ENCODE measurements at places on chromosomes 6 and 20. TPM values are rescaled to one million over a fixed set of nuclear protein-coding genes. Genes with fewer than 3 reads are reported as not detected.

Gene IYD
- not detected for total RNA-seq

Gene OXT
- total RNA-seq = not detected

Gene XKR7
- under 0.01 TPM for total RNA-seq

Gene OPRL1
- total RNA-seq = 1.9 TPM

Gene SLC22A16
- total RNA-seq = 0.15 TPM

Gene DZANK1
- 1.3 TPM for total RNA-seq

Gene PRR18
- not detected for total RNA-seq
